Ovary (tissue), 10 donors: ENCODE measurements at places on chromosomes 4 and X.
A peak's percentile ranks its signal among the peaks of the same experiment; 100 is the strongest.

GRCh38 chr4:86816501-86817273 is 32.5 kb downstream of the SLC10A6 start:
- no peaks in the 10 kb centered on the region for H3K27me3 ChIP-seq
- H3K36me3 ChIP-seq, result no peaks in the 10 kb centered on the region
- H3K27ac ChIP-seq, result peak overlapping the region; percentile 79

DNA sequence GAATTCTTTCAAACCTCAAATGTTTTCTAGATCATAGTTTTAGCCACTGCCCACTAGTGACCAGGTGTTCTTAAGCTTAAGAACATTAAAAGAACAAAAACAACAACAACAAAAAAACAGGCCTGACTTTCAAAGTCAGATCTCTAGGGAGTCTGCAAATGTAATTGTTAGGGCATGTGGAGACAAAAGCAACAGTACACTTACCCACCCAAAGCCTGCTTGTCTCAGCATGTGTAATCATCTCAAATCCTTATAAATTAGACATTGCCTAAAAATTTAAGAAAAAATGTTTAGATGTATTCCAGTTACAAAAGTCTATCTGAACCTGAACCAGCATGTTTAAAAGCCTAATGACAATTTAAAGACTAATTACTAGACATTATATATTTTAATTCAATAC is 79.9 kb downstream of the SLC7A11 start:
- H3K4me1 ChIP-seq, result no peaks in the 10 kb centered on the region
- no peaks in the 10 kb centered on the region for H3K36me3 ChIP-seq
- DNase-seq, result no peak
- H3K27me3 ChIP-seq, result no peaks in the 10 kb centered on the region
- H3K27ac ChIP-seq, result no peak overlapping the region
- H3K4me3 ChIP-seq, result no peak overlapping the region

DNA sequence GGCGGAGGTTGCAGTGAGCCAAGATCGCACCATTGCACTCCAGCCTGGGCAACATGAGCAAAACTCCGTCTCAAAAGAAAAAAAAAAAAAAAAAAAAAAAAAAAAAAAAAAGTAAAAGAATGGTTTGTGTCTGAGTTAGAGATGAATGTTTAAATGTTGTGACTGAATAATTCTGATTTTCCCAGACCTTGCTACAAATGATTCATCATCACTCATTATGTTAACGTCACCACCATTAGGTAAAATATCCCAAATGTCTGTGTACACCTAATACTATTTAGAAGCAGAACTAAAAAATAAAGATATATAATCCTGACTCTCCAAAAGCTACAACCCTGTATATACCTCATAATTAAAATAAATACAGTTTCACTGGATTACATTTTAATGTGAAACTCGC is 70.8 kb downstream of the HHIP start:
- H3K27me3 ChIP-seq, result no peaks in the 10 kb centered on the region
- peaks cover under 1% of the 10 kb centered on the region for H3K4me1 ChIP-seq
- H3K27ac ChIP-seq, result no peak overlapping the region
- DNase-seq, result no peak

DNA sequence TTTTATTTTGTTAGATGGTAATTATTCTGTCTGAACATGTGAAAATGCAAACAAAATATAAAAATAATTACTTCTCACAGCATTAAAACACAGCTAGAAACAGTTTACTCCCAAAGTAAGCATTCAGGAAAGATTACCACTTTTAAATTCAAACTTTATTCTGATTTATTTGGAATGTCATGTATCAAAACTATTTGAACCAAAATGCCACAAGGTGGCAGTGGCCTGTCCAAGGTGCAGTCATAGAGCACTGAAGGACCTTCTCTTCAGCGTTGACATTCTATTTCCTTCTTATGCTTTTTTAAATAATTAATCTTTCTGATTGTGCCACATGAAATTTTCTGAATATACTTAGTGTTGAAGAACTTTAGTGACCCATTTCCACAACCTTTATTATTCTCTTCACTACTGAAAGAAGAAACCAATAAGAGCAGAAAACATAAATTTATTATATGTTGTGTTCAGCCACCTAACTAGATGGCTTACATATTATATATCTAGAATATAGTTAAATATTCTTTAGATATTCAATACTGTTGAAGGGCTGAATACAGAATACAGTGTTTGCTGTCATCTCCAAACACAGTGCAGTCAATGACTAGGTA is 283.6 kb downstream of the CFAP299 start:
- no peaks in the 10 kb centered on the region for H3K4me1 ChIP-seq
- no peak overlapping the region for H3K4me3 ChIP-seq
- DNase-seq, result no peak
- H3K36me3 ChIP-seq, result no peaks in the 10 kb centered on the region
- no peaks in the 10 kb centered on the region for H3K27me3 ChIP-seq

- H3K4me3 ChIP-seq, result no peak overlapping the region
- H3K27me3 ChIP-seq, result no peaks in the 10 kb centered on the region
- H3K36me3 ChIP-seq, result no peaks in the 10 kb centered on the region
- H3K4me1 ChIP-seq, result no peaks in the 10 kb centered on the region
- no peak for DNase-seq
Measured at GRCh38 chr4:169940460-169940859, 85.7 kb downstream of the MFAP3L start.

GRCh38 chr4:18113710-18114331 is 92.3 kb upstream of the LCORL start:
- no peaks in the 10 kb centered on the region for H3K4me1 ChIP-seq
- H3K27ac ChIP-seq, result no peak overlapping the region
- no peaks in the 10 kb centered on the region for H3K36me3 ChIP-seq

GRCh38 chr4:42391981-42392380 is 5.3 kb upstream of the SHISA3 start:
- no peak overlapping the region for H3K27ac ChIP-seq
- H3K4me1 ChIP-seq, result no peaks in the 10 kb centered on the region
- no peak overlapping the region for H3K4me3 ChIP-seq
- no peak for DNase-seq
- H3K36me3 ChIP-seq, result no peaks in the 10 kb centered on the region
- no peaks in the 10 kb centered on the region for H3K27me3 ChIP-seq

GRCh38 chrX:106935175-106935574 is 15.0 kb downstream of the CLDN2 start:
- DNase-seq, result no peak
- H3K36me3 ChIP-seq, result no peaks in the 10 kb centered on the region
- no peaks in the 10 kb centered on the region for H3K27me3 ChIP-seq
- no peak overlapping the region for H3K27ac ChIP-seq
- no peak overlapping the region for H3K4me3 ChIP-seq

GRCh38 chr4:112546476-112546875 is 30.5 kb upstream of the NEUROG2 start:
- DNase-seq, result no peak
- no peaks in the 10 kb centered on the region for H3K36me3 ChIP-seq
- H3K4me1 ChIP-seq, result no peaks in the 10 kb centered on the region
- H3K27ac ChIP-seq, result no peak overlapping the region
- no peaks in the 10 kb centered on the region for H3K27me3 ChIP-seq

- no peak for DNase-seq
- no peak overlapping the region for H3K4me3 ChIP-seq
- H3K27ac ChIP-seq, result no peak overlapping the region
- no peaks in the 10 kb centered on the region for H3K27me3 ChIP-seq
- no peaks in the 10 kb centered on the region for H3K4me1 ChIP-seq
Measured at GRCh38 chr4:124525524-124525923, 187.0 kb downstream of the ANKRD50 start.

- H3K27me3 ChIP-seq, result no peaks in the 10 kb centered on the region
- no peak for DNase-seq
- H3K4me1 ChIP-seq, result peaks cover 3% of the 10 kb centered on the region
- no peak overlapping the region for H3K27ac ChIP-seq
Measured at GRCh38 chr4:81664079-81664478, 192.4 kb upstream of the RASGEF1B start.

DNA sequence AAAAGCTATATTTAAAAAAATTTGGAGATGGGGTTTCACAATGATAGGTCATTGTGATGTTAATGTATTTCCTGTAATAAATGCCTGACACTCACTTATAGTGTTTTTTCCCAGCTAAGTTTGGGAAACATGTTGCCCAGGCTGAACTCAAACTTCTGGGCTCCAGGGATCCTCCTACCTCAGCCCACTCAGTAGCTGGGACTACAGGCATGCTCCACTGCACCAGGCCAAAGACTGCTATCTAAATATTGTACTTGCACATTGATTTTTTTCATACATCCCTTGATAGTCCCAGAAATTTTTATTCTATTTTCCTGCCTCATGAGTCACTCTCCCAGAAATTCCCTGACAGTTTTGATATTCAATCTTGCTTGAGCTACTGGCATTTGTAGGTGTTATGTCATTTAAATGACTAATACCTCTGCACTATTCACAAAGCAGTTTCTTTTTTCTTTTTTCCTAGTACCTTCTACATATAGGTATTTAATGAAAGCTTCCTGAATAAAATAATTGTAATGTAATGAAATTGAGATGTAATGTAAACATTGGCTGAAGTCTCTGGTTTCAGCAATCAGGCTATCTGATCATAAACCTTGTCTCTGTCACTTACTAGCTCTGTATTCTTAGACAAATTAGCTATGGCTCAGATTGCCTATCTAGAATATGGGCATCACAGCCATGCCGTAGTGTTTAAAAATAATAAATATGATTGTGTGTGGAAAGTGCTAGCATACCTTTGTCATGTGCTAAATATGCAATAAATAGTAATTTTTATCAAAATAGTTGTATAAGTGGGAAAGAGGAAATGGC is 1973.0 kb upstream of the AGA start:
- DNase-seq, result no peak
- H3K36me3 ChIP-seq, result no peaks in the 10 kb centered on the region
- H3K27ac ChIP-seq, result no peak overlapping the region
- no peaks in the 10 kb centered on the region for H3K27me3 ChIP-seq
- H3K4me1 ChIP-seq, result no peaks in the 10 kb centered on the region

GRCh38 chr4:79294064-79294463 is 31.8 kb downstream of the NAA11 start:
- no peaks in the 10 kb centered on the region for H3K4me1 ChIP-seq
- H3K36me3 ChIP-seq, result no peaks in the 10 kb centered on the region
- no peak overlapping the region for H3K27ac ChIP-seq
- no peak overlapping the region for H3K4me3 ChIP-seq

DNA sequence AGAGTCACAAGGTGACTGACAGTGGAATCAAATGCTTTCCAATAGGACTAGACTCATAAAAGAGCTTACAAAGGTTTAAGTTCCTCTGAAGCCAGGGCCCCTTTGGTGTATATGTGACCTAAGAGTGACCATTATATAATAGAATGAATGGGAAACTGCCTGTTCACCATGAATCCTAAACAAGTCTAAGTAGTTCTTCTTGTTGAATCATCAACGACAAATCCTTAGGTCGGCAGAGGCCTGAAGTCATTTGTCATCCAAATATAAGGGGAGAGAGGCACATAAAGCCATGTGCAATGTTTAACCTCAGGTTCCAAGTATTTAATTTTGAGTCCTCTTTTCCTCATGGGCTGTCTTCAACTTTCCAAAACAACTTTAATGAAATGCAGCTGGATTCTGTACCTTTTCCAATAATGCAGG is 122.4 kb downstream of the RASL11B start:
- peaks cover 13% of the 10 kb centered on the region for H3K4me1 ChIP-seq
- DNase-seq, result no peak
- H3K27ac ChIP-seq, result no peak overlapping the region
- H3K27me3 ChIP-seq, result no peaks in the 10 kb centered on the region
- H3K4me3 ChIP-seq, result no peak overlapping the region

DNA sequence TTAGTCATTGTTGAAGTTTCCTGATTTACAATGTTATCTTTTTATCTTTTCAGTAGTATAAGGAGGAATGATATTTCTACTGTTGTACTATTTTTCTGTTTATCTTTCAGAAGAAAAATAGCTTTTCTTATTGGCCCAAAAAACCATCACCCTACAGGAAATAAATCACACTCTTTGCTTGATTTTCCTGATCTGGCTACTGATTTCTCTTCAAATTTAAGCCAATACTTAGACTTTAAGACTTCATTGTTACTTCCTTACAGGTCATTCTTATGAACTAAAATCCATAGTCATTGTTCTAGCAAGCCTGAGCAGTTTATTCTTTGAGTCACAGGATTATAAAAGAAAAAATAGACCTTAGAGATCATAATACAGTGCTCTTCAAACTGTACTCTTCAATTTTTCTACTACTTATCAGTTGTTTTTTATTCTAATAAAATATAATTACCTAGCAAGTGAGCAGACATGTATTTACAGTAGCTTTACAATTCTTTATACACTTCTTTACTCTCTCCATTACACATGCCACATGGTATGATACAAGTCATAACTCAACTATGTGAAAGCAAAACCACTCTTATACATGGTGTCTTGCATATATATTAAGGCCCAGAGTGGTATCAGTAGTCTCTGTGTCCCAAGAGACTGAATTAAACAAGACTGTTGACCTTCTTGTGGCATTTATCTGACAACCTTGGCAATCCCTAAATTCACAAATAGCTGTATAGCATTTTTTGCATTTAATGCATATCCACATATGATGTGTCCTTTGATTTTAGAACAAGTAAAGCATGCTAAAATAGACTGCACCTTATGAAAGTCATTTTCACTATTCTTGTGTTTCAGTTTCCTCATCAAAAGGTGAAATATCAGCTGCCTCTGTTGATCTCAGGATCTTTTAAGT is 47.9 kb downstream of the TET2 start:
- H3K27ac ChIP-seq, result no peak overlapping the region
- DNase-seq, result no peak
- H3K36me3 ChIP-seq, result no peaks in the 10 kb centered on the region
- H3K4me3 ChIP-seq, result no peak overlapping the region
- no peaks in the 10 kb centered on the region for H3K27me3 ChIP-seq
- H3K4me1 ChIP-seq, result peaks cover 3% of the 10 kb centered on the region

GRCh38 chrX:15438332-15438731 is 54.1 kb upstream of the VEGFD start:
- no peaks in the 10 kb centered on the region for H3K36me3 ChIP-seq
- DNase-seq, result no peak

GRCh38 chrX:68922013-68922412 is 93.2 kb downstream of the EFNB1 start:
- H3K27me3 ChIP-seq, result no peaks in the 10 kb centered on the region
- no peak overlapping the region for H3K4me3 ChIP-seq
- H3K4me1 ChIP-seq, result no peaks in the 10 kb centered on the region
- no peak for DNase-seq

GRCh38 chr4:6318206-6318605 is 48.6 kb downstream of the WFS1 start:
- H3K36me3 ChIP-seq, result no peaks in the 10 kb centered on the region
- no peak overlapping the region for H3K27ac ChIP-seq
- no peak overlapping the region for H3K4me3 ChIP-seq
- H3K4me1 ChIP-seq, result peaks cover 2% of the 10 kb centered on the region
- no peaks in the 10 kb centered on the region for H3K27me3 ChIP-seq

GRCh38 chr4:55491486-55491885 is 55.2 kb downstream of the CLOCK start:
- H3K36me3 ChIP-seq, result no peaks in the 10 kb centered on the region
- DNase-seq, result no peak
- no peak overlapping the region for H3K27ac ChIP-seq
- H3K27me3 ChIP-seq, result no peaks in the 10 kb centered on the region
- H3K4me3 ChIP-seq, result no peak overlapping the region
- H3K4me1 ChIP-seq, result no peaks in the 10 kb centered on the region

DNA sequence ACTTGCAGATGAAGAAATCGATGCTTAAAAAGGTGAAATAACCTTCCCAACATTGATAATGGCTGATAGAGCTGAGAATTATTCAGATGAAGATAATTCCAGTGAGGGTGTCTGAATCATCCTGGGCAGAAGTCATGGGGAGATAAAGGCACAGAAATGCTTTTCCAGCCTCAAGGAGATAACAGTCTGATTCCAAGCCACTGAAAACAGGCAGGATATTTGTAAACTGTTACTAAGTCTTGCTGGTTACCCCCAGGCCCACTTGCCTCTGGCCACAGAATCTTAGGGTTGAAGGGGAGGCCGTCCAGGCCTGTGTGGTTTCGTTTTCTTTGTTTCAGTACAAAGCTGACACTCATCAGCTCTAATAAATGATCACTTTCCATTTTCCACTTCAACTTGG is 158.5 kb downstream of the SH3KBP1 start:
- no peaks in the 10 kb centered on the region for H3K36me3 ChIP-seq
- no peak overlapping the region for H3K27ac ChIP-seq
- H3K27me3 ChIP-seq, result no peaks in the 10 kb centered on the region
- no peak for DNase-seq
- no peaks in the 10 kb centered on the region for H3K4me1 ChIP-seq
